ENCODE measurements at places on chromosomes 1 and 21.
A peak's percentile ranks its signal among the peaks of the same experiment; 100 is the strongest.

- DNase-seq = peak; percentile 63
Observed at GRCh38 chr1:64309431-64309831, 106.0 kb downstream of the UBE2U start.

DNA sequence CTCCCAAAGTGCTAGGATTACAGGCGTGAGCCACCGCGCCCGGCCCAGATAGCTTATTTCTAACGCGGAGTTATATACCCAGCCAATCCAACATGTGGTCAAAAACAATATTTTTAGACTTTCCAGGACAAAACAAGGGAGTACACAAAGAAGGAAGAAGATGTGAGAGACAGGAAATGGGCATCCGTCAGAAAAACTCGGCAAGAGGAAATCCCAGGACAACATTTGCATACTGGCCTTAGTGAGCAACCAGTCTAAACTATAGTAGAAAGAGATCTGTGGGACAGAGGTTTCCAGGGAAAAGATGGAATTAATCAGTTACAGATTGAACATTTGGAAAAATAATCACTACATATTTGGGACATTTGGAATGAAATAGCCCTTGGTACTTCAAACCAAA, 11.4 kb downstream of the ARMH1 start:
- DNase-seq = no peak

- DNase-seq = no peak
Observed at GRCh38 chr1:114468047-114468446, 43.0 kb downstream of the TRIM33 start.

GRCh38 chr1:16231331-16232315, 5.4 kb downstream of the CPLANE2 start:
- DNase-seq = no peak

DNA sequence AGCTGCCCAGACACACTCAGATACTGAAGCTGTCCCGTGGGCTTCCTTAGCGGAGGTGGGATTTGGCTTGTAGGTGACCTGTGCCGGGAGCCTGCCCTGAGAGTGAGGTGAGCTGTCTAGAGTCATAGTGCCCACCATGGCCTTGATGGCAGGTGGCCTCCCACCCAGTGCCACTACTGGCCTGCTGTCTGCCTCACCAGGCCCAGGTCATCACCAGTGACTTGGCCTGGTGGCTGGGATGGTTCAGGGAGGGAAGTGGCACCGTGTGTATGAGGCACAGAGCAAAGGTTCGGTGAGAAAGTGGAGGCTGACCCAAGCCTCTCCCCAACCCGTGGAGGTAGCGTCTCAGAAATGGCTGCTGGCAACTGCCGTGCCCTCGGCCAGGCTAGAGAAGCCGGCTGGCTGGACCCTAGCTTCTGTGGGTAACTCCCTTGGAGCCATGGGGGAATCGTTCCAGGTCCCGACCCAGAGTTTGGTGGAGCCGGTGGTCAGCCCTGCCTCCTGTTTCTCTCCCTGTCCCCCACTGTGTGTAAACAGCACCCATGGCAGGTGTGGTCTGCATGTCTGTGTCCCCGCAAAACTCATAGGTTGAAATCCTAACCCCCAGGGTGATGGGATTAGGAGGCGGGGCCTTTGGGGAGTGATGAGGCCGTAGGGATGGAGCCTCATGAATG, 155.4 kb upstream of the C1orf174 start:
- DNase-seq = no peak

GRCh38 chr1:97061604-97062003, 340.0 kb downstream of the PTBP2 start:
- no peak for DNase-seq

DNA sequence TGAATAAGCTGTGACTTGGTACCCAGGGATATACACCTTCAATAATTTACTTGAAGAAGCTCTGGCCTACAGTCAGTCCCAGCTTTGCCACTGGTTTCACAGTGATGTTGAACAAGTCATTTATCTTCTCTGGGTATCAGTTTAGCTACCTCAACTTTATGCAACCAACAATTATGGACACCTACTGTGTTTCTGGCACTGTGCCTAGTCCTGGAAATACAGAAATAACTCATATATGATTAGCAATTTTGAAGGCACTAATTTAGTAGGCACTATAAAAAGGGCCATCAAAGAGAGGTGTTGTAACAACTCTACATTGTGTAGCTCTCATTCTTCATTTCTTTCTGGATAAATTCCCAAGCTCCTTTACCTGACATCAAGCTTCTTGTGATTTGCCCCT, 88.6 kb upstream of the SPATA6 start:
- DNase-seq = no peak

DNA sequence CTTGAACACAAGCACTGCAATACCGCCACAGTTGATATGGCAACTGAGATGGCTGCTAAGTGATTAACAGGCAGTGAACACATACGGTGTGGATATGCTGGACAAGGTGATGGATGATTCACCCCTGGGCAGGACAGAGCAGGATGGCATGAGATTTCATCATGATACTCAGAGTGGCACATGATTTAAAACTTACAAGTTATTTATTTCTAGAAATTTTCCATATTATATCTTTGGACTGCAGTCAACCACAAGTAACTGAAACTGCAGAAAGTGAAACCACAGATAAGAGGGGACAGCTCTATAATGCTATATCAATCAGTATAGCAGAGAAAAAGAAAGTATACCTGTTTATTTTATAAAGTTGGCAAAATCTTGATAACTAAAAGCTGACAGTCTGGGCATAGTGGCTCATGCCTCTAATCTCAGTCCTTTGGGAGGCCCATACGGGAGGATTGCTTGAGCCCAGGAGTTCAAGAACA, 47.9 kb downstream of the PHACTR4 start:
- no peak for DNase-seq

DNA sequence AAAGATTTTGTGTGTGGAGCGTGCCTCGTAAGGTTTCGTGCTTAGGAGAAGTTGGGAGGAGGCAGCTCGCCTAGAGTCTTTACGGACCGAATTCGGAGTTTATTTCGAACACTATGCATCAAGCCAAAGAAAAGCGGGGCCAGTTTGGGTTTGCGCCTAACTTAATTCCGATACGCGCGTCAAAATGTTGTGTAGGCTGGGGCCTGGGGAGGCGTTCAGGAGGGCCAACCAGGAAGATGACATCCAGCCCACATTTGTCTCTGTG, 6.4 kb downstream of the FOXD2 start:
- DNase-seq = no peak

DNA sequence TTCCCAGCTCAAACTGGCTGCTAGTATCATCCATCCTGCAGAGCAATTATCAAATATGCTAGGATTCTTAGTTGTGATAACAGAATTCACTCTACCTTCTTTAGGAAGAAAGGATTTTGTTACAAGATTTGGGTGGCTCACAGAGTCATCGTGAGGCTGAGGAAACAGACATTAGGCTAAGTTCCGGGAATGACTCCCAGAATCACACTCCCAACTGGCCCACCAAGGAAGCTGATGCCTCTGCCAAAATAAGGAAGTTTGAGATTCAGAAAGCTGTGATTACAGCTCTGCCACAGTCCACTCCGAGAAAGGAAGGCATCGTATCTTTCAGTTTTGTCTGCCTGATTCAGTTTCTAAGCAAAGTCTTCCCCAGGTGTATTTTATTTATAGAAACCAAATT, 50.6 kb upstream of the LYPLAL1 start:
- DNase-seq = no peak

DNA sequence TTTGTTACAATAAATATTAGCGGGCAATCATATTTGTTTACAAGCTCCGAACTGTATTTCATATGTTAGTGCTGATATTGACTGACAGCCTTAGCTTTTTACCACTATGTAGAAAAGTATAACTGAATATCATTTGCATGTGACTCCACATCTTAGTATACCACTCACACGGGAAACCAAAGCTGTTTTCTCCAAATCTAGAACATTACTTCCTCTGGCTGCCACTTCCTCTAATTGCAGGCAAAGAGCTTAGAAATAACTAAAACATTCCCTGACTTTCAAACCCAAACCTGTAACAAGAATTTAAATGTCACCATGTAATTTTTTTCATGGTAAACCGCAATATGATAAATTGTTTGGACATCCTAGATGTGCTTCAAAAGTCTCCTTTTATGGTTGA, 174.7 kb downstream of the LBR start:
- DNase-seq = no peak

DNA sequence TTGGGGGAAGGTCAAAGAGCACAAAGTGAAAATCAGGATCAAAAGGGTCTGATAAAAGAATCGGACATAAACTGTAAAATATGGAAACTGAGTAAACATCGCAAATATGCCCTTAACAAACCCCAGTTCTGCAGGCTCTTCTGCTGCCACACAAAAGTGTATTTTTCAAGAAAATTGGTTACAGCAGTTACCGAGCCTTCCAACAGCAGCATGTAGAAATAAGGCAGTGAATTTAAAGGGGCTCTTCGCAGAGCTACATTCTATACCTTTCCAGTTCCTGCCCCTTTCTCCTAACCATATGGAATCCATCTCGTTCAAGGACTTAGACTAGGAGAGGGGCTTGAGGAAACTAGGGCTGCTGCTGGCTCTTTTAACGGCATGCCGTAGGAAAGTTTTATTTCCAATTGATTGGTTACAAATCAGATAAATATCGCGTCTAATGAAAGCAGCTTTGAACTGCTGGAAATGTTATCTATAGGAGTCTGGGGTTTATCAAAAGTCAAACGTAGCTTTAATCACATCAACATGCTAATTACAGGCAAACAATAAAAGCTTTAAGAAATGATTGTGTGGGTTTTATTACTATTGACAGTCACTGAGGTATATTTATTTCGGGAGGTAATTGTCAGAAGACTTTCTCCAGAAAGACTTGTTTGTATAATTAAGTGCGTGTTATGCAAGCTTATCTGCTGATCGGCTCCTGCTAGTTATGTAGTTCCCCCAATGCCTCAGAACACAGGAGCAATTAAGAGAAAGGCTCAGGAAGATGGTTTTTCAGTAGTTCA, 59.1 kb downstream of the GORAB start:
- DNase-seq = no peak

GRCh38 chr1:41419584-41420295, 58.5 kb downstream of the FOXO6 start:
- no peak for DNase-seq

GRCh38 chr1:103250441-103250861, 142.1 kb upstream of the COL11A1 start:
- no peak for DNase-seq

GRCh38 chr21:32475162-32475812, 62.8 kb downstream of the EVA1C start:
- no peak for DNase-seq

GRCh38 chr1:168386949-168387586, 106.4 kb downstream of the TBX19 start:
- peak; percentile 67 for DNase-seq

DNA sequence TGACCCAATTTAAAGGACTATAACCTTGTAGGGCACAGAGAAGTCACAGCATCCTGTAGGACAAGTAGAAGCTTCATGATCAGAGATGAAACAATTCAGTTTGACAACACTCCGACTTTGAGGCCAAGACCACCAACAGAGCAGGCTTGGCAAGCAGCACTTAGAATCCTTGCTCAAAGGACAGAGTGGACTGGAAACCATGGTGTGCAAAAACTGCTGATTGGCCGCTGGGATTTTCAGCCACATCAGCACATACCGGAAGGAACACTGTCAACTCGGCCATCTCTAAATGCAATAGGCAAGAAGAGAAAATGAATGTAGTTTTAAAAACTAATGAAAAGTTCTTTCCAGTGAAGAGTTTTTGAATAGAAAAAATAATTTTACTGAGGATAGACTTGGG, 92.0 kb upstream of the PRMT6 start:
- no peak for DNase-seq

- no peak for DNase-seq
Observed at GRCh38 chr1:98102345-98103030, 181.7 kb upstream of the DPYD start.

GRCh38 chr21:34880401-34880800, 168.7 kb downstream of the RUNX1 start:
- DNase-seq = no peak

DNA sequence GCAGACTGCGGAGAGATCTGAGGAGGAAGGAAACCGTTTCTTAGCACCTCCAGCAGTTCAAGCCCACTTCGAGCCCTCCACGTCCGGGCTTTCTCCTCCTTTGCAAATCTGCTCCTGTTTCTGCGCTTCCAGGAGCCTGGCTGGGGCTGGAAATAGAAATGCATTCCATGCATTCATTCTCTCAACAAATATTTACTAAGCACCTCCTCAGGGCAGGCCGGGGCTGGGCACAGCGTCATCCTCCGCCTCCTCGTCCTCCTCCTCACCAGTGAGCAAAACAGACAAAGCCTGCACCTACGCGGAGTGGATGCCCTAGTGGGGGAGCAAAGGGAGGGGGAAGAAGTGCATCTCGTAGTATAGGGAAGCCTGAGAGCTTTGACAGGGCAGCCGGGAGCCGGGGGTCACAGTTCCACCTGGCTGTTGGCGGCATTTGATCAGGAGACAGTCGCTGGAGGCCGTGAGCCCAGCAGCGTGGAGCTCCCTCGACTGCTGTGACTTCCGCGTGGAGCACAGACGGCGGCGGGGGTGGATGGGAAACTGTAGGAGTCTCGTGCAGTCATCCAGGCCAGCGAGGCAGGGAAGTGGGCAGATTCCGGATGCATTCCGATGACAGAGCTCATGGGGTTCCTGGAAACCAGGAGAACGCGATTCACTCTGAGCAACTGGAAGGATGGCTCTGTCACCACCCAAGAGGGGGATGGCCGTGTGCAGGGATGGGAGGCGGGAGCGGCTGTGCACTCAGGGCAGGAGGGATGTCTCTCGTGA, 93.5 kb downstream of the SIK1 start:
- no peak for DNase-seq

- no peak for DNase-seq
Observed at GRCh38 chr1:234727018-234727940, 117.3 kb upstream of the IRF2BP2 start.

GRCh38 chr1:67880056-67880601, 46.9 kb upstream of the GNG12 start:
- no peak for DNase-seq

GRCh38 chr1:97999320-97999719, 78.5 kb upstream of the DPYD start:
- DNase-seq = no peak

DNA sequence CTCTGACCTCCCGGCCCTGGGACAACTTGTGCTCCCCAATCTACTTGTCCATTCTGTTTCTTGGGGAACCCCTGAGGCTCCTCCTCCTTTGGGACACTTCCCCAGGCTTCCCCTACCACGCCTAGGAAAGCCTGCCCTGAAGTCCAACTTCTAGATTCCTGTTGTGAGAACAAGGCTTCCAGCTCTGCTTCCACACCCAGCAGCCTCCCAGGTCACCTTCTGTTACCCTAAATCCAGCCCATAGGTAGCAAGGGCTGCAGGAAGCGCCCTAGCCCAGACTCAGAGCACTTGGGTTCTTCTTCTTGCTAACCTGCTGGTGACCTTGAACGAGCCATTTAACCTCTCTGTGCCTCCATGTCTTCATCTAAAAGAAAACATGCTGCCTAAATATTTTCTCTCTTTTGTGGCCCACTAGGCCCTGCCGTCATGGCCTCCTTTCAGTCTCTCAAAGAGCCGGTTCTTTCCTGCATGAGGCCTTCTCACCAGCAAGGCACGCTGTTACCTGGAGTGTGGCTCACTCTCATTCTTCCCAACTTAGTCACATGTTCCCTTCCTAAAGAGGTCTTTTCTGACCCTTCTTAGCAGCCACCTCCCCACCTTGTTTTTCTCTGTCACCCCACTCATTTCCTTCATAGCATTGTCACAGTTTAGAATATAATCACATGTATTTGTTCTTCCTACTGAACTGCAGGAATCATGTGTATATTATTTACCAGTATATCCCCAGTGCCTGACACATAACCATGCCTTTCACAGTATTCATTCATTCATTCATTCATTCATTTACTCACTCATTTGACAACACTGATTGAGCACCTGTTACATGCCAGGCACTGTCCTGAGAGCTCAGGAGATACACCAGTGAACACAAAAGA, 1.4 kb downstream of the CAPN2 start:
- no peak for DNase-seq

GRCh38 chr1:220887520-220888416, 8.5 kb downstream of the HLX start:
- DNase-seq = no peak

Data from nucleus accumbens (tissue), 56 donors.